ENCODE measurements at places on chromosomes 3 and 15.
A peak's percentile ranks its signal among the peaks of the same experiment; 100 is the strongest.

- DNase-seq = no peak
Measured at GRCh38 chr15:65796610-65797078, 4.6 kb upstream of the DENND4A start.

DNA sequence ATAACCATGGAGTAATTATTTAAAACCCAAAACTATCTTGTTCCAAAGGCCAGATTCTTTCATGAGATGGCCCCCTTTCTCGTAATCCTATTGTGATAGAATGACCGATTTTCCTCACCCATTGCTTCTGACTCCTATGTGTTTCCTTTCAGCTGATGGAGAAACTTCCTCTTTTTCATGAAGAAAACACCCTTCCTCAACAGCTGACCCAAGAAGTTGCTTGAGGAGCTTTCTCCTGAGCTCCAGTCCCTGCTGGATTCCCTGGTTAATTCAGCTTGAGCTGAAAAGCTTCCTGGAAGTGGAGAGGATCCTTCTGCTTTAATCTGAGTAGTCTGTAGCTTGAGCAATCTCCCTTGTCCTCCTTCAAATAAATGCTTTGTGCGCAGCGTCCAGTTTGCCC, 75.0 kb downstream of the BFSP2 start:
- DNase-seq = no peak

GRCh38 chr3:104273046-104273649, 1093.6 kb upstream of the ALCAM start:
- DNase-seq = no peak

GRCh38 chr3:31841515-31841914, 139.5 kb downstream of the OSBPL10 start:
- DNase-seq = no peak

- peak; percentile 42 for DNase-seq
Measured at GRCh38 chr3:126684218-126684751, 19.8 kb upstream of the CHCHD6 start.

- no peak for DNase-seq
Measured at GRCh38 chr3:177051411-177051810, 145.9 kb downstream of the TBL1XR1 start.

DNA sequence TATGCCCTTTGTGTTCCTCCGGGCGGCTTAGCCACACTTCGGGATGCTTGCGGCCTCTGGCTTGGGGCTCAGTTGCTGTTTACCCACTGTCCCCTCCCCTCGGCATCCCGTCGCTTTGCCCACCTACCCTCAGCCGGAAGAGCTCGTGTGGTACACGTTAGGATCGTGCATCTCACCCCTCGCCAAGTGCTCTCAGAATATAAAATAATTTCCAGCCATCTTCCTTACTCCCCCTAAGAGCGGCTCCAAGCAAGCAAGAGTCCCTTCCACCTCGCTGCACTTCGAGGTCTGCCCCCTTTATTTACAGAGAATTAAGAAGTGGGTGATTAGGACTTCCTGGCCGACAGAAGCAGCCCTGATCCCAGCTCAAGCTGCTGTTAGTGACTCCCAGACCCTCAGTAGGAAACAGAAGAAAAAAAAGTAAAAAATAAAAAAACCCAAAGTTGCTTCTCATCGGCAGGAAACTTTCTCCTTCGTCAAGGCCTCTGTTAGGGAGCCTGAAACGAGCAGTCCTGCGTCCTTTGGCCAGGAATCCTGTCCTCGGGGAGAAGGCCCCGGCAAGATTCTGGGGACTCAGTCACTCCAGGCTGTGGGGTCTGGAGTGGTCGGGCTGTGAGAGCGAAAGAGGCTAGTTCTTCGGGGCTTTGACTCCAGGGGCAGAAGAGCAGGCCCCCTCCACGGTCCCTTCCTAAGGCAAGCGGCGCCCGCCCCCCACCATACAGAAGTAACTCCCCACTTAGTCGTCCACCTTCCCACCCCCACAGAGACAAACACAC, 3.0 kb downstream of the MEIS2 start:
- DNase-seq = no peak

DNA sequence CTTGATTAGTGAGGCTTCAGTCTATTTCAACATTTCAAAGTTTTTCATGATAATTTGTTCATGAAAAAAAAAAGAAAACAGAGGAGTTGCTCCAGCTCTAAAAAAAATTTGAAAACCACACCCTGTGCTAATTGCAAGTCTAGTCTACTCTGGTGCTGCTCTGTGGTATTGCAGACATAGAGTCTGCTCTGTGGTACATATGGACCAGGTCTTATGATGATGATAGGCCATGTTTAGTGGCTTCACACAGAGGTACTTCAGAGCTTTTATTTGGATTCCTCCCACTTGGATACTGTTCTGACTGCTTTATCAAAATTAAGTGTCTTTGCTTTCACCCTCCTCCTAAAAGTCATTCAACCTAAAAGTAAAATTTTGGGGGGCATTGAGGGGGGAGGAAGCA, 160.8 kb downstream of the ALCAM start:
- DNase-seq = no peak

GRCh38 chr3:140943781-140944552, 2.3 kb downstream of the SLC25A36 start:
- DNase-seq = no peak

DNA sequence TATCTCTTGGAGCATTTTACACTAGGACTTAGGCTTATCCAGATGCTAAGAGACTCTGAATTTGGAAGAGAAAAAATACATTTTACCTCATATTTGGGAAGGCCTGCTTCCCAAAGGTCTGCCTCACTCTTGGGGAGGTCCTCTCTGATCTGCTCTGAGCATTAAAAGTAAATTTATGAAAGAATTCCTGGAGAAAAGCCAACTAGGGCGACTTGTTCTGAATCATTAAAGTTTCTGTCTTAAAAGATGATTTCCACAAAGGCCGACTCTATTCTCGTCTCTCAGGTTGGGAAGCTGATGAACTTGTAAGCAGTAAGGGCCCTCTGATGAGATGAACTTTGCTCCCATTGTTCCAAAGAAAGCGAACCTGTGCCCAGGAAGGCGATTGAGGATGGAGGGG, 48.7 kb upstream of the HES1 start:
- DNase-seq = no peak

- no peak for DNase-seq
Measured at GRCh38 chr3:98744283-98744682, 18.9 kb upstream of the ST3GAL6 start.

DNA sequence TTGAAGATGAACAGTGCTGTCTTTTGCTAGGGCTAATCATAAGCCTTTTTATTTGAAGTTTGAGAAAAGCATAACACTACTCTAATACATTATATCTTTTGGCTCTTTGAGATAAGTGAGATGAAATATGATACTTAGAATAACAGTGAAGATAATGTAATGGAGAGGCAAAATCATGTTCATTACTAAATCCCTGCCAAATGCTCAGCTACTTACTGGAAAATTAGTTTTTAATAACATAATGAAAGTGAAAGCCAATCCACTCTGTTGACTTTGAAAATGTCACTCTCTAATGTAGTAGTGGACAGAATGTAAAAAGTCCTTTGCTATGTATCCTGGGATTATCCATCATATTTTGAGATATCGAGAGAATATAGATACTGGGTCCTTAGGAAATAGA, 35.9 kb upstream of the MYH15 start:
- no peak for DNase-seq

DNA sequence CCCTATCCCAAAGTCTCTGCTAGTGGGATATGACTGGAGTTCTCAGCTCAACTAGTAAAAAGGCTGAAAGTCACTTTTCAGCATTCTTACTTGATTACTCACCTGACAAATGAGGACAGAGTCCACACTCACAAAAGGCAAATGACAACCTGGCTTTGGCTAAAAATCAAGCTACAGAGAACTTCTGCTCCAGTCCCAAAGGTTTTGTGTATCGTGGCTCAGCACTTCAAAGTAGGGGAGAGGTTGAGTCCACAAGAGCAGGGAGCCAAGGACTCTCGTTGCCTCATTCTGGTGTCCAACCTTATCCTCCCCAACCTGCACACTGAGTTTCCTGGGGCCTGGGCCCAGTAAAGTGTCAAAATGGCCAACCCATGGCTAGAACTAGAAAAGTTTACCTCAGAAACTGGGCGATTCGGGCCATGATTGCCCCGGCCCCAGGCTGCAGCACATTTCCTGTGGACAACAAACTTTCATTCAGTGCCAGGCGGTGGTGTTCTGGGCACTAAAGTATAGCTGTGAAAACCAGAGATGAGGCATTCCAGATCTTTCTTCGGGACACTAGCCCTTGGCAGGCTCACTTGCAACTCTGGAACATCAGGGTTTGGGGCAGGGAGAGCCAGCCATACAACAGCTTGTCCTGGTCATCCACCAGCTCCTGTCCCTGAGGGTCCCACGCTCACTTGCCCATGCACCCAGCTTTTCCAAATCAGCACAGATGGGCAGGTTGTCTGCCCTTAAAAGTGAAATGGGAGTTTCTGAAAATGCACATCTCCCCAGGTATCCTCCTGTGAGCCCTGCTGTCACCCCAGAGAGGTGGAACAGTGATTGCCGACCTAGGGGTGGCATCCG, 3.1 kb downstream of the ACAA1 start:
- no peak for DNase-seq

GRCh38 chr15:86231864-86232721, 152.4 kb downstream of the AGBL1 start:
- no peak for DNase-seq

GRCh38 chr3:149466192-149466591, 8.3 kb upstream of the TM4SF4 start:
- peak; percentile 7 for DNase-seq

DNA sequence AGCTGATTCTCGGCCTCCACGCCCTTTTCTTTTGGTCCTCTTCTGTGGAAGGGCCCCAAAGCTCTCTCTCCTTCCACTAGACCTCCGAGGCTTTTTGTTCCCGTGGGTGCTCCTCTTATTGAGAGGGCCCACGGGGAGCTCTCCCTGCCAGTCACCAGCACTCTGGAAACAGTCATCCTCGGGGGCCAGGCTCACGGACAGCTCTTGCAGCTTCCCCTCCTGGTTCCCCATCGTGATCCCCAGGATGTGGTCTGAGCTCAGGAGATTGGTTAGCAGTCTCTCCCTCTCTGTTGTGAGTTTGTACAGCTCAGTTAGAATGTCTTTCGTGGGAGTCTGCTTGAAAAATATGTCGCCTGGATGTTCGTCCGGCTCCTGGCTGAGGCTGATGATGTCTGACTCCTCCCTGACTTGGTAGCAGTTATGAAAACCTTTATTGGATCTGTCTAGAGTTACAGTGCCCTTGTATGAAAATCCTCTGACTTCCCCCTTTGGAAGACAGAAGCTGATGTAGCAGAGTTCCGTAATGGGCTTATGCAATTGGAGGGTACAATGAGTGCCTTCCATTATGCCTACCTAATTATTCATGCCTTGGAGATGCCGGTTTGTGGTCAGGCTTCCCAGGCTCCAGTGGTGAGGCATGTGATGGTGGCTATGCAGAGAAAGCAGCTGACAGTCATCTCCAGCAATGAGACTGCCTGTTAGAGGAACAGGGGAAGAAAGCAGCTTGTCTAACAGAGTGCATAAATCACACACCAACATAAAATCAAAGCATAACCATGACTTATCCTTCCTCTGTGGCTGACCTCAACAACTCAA, 40.0 kb downstream of the FMN1 start:
- no peak for DNase-seq

DNA sequence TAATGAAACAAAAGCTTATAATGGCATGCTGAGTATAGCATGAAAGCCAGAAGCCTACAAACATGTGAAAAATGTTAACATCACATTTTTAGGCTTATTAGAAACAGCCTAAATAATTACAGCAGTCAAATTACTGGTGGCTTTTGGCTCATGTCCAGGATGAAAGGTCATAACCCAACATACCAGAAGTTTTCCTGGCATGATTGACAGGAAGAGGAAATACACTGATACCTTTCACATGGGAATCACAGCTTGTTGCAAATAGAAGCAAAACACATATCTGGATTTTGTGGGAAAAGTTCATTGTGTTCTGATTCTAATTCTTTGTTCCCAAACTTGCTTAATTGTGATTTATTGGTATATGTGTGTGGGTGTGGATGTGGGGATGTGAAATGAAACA, 393.5 kb upstream of the ARRDC4 start:
- DNase-seq = no peak

DNA sequence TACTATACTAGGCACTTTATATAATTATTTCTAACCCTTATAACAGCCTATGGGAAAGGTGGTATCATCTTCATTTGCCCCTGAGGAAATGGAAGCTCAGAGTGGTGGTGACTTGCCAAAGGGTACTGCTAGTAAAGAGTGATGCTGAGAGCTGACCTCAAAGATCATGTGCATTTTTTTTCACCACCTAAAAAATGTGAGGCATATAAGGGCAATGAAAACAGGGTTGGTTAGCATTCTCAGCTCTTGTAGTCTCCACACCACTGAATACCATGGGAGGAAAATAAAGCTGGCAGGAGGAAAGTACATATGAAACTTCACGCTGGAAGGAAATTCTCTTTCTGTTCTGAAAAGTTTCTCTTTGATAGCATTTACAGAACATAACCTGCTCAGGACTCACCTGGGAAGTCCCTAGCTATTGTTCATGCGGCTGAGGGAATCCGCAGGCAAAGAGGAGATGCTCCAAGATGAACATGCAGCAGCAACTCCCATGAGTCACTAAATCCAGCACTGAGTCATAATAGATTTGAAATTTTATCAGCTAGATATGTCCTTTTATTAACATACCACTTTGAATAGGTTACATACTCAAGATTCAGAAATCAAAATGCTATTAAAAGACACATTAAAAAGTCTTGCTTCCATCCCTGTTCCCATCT, 17.3 kb downstream of the FAIM start:
- DNase-seq = no peak

DNA sequence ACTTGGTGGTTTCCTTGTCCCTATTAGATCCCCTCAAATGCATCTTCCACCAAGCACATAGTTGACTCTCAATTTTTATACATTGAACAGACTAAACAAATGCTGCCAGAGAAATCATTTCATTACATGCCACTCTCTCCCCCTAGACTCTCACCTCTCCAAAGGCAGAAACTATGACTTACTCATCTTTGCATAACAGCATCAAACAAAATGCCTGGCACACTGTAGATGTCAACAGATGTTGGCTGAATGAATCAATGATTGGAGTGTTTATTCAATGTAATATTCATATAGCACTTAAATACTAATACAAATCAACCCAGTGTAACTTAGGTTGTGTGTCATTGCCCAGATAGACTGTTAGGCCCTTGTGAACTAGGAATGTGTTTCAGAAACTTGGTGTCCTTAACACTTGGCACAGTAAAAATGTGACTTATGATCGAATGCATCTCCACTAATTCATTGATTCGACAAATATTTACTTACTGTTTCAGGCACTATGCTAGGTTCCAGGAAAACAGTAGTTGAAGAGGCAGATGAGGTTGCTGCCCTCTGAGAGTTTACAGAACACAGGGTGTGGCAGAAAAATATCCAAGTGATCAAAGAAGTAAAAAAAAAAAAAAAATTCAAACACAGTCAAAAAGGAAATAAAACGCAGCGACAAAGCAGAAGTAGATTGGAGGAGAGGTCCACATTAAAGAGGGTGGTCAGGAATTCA, 188.5 kb upstream of the LRRN1 start:
- DNase-seq = no peak

GRCh38 chr3:48247401-48247811, 6.5 kb downstream of the ZNF589 start:
- DNase-seq = no peak

- no peak for DNase-seq
Measured at GRCh38 chr15:92617549-92618520, 37.7 kb downstream of the FAM174B start.

GRCh38 chr3:76566904-76567303, 473.0 kb upstream of the ROBO2 start:
- no peak for DNase-seq

Measured in H1 (cell line).